HS-5 (cell line): ENCODE measurements at places on chromosomes 3 and 15.

DNA sequence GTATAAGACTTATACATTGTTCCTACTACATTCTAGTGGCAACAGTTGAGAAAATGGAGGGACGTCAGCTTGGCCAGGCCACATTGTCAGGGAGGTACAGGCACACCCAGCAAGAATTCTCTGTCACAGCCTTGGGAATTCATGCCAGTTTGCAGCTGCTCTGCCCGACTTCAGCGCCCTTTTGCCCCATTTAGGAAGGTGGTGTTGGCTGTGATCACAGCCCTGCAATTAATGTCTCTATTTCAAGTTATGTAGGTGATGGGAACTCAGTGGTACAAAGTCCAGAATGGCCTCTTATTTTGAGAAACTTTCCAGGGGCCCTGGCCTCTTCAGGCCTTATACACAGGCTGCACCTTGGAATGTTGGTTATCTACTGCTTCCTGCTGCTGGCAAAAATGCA is 26.7 kb downstream of the AMOTL2 start:
- no peak for DNase-seq

DNA sequence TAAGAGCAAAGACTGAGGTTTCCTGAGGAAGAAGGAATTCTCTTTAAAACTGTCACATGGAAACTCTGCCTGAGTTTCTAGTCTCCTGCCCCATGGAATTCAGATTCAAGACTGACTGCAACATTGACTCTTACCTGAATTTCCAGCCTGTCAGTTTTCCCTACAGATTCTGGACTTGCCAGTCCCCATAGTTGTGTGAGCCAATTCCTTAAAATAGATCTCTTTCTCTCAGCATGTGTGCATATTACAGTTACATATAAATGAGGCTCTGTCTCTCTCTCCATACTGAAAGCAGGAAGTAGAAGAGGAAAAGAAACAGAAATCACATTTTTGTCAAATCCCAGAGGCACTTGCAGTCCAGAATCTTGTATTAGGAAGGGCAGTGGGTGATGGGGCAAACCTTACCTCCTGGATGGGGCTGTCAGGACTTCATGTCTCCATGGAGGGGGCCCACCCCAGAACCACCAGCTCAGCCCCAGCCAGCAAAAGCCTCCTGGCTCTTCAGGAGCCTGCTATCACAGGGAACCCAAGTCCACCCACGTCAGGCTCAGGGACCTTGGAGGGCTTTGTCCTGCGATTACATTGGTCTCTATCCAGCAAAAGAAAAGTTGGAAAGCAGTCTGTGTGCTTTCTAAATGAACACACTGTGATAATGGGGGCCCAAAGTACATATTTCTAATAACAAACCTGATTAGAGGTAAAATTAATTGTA is 18.8 kb upstream of the GOLGA8J start:
- DNase-seq, result no peak

DNA sequence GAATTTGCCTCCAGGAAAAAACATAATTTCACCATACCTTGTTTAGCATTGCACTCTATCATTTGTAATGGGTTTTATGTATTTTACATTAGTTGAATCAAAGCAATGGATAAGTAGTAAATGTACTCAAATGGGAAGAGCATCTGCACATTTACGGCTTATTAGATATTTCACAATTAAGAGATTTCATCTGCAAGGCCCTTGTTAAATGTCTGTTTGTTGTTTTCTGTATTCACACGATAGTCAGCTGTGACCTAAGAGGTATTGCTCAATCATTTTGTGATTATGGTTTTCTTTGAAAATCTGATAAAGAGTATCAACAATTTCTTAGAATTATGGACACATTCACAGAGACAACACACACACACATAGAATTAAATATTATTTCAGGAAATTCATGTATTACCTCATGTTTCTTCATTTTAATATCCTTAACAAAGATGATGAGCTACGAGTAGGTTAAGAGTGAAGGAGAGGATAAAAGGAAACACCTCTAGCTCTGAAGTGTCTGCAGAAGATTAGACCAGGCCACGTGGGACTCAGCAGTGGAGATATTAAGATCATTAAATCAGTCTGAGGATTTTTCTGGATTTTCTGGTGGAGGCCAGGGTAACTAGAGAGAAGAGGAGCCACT is 121.9 kb upstream of the POU1F1 start:
- DNase-seq, result no peak

GRCh38 chr3:172786036-172786435 is 35.5 kb downstream of the ECT2 start:
- no peak for DNase-seq

DNA sequence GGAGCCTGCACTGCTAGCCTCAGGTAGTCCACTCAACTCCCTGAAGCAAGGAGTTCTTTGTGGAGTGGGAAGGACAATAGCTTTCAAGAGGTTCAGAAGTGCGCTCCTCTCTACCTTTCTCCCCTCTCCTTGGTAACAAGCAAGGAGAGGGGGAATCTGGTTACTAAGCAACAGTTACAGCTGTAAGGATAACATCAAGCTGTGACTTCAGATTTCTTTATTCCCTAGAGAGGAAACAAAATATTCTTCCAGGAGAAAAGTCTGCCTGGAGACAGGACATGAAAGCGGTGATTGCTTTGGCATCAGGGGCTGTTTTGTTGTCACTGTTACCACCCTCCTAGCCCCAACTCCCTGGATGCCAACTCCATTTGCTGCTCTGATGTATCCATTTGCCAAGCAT is 70.4 kb downstream of the TRANK1 start:
- no peak for DNase-seq

GRCh38 chr3:149221783-149222517 is at the start of gene CP:
CP (minus strand) TSS chr3:149221829; CDS start chr3:149221792, 37 bp downstream.
- DNase-seq, result no peak

- peak; percentile 96 for DNase-seq
Measured at GRCh38 chr3:157360044-157360443, 76.6 kb upstream of the PTX3 start.

GRCh38 chr15:90376789-90377188 is 11.3 kb upstream of the IQGAP1 start:
- no peak for DNase-seq

DNA sequence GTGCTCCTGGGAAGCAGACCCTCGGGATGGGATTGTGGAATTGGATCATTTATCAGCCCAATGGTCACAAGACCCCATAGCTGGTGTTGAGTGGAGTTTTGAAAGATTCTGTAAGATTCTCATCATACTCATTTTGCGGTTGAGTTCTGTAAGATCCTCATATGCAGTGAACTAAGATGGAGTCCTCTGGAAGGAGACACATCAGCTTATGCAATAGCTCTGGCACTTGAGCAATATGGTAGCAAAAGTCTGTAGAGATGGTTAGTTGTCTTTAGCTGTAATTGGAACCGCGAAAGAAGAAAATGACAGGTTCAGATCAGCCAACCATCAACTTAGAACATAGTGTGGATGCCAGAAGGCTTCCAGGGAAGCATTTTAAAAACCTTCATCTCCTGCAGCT is 184.5 kb upstream of the TSC22D2 start:
- no peak for DNase-seq

- no peak for DNase-seq
Measured at GRCh38 chr15:98900356-98900755, 107.2 kb downstream of the PGPEP1L start.

DNA sequence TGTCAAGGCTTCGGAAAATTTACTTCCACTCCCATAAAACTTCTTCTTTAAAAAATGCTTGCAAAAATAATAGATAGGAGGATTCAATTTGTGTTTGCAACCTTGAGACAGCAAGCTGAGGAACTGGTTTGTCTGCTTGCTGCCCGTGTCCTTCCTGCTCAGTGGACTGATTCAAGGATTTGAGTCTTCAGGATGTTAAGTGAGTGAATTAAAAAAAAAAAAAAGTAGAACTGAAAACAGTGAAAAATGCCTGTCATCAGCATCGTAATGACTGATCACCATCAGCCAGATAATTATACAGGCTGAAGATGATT is 453.7 kb downstream of the FGF12 start:
- no peak for DNase-seq

- DNase-seq, result no peak
Measured at GRCh38 chr3:24270204-24270691, 224.4 kb downstream of the THRB start.

DNA sequence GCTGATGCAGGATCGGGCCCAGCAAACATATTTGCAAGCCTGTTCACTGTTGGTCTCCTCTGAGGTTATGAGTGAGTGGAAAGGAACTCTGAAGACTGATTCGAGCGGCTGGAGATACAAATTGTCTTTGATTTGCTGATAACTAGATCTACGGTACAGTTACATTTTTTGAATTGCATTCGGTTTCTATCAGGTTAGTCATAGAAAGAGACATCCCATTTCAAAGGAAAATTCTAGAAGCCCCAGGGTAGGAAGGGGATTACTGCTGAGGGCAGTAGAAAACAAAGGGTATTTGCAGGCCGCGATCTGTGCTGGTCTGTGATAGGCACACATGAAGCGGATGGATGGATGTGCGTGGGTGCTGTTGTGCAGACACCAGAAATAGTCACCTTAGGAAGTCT is 228.4 kb downstream of the ITPR1 start:
- DNase-seq, result peak; percentile 74

- no peak for DNase-seq
Measured at GRCh38 chr3:53577506-53577905, 83.1 kb downstream of the CACNA1D start.

DNA sequence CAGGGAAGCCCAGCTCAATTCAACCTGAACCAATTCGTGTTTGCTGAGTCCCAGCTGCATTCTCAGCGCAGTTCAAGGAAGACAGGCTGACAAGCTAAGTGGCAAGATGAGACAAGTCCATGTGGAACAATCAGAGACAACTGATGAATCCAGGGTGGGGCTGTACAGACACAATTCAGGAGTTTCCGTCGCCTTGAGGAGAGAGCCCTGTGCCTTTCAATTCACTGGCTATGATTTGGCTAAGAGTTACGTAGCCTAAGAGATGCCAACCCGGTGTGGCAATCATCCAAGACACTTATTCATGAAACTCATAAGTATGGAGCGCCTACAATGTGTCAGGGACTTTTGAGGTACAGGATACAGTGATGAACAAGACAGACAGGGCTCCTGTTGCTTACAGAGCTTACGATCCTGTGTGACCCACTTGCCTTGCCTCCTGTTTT is 15.5 kb upstream of the ZBED2 start:
- no peak for DNase-seq

DNA sequence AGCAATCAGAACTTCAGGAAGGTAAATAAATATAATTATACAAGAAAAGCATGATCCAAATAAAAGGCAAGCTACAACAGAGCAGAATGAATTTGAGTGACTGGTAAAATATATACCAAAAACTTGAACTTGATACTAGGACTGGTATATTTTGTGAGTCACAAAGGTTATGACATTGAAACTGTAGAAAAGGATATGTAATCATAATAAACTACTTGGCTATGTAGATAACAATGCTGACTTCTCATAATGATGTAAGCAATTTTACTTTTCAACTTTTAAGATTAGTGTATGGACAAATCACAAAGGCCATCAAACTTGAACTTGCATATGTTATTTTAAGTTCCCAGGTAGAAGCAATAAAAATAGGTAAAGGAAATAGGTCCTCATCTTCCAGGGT is 384.5 kb upstream of the NECTIN3 start:
- DNase-seq, result no peak
